ENCODE measurements at places on chromosomes 7 and 10.
A peak's percentile ranks its signal among the peaks of the same experiment; 100 is the strongest.

- DNase-seq: no peak
Measured at GRCh38 chr7:51647486-51647885, 330.9 kb upstream of the COBL start.

- no peak for DNase-seq
Measured at GRCh38 chr10:5195727-5196374, 786 bp upstream of the AKR1C4 start.

DNA sequence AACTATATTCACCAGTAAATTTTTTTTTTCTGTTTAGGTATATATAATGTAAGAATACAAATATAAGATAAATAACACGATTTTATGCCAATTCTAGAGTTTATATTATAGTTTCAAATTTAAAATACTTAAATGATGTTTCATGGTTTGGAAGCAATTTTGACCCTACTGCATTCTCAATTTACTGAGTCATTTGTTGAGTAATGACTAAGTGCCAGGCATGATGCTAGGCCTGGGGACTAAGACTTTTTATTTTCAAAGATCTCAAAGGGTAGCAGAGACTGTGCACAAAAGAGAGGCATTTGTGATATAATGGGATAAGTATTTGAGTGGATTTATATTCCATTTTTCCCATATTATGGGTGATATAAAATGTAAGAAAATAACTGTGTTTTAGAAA is 78.9 kb upstream of the SMIM30 start:
- DNase-seq: no peak

GRCh38 chr7:6615723-6616555 is 529 bp downstream of the ZNF853 start:
- no peak for DNase-seq

DNA sequence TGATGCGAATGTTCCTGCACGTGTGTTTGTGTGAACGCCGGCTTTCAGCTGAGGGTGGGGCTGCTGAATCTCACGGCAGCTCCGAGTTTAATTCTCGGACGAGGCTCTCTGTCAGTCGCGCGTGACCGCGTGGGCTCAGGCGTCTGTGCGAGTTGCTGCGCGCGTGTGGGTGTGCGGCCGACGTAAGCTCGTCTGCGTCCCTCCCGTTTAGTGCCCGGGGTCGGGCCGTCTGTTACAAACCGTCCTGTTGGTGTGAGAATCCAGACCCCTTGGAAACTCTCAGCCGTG is 41.6 kb upstream of the CFAP46 start:
- no peak for DNase-seq

GRCh38 chr10:86693721-86694369 is 25.5 kb downstream of the LDB3 start:
- no peak for DNase-seq

DNA sequence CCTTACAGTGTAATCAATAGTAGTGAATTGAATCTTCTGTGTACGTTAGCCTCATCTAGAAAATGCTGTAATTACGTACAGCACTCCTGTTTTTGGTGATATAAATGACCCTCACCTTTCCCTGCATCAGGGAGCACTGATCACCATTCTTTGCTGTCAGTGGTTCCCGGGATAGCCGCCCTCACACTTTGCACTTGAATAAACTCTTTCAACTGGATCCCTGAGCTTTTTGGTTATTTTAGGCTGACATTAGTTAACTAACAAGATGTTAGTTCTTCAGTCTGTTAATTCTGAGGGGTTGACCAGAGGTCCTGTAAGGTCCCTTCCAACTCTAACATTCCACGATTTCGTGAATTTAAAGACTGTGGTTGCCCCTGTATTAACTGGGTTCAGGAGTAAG is 23.4 kb upstream of the ZC3HAV1 start:
- DNase-seq: no peak

DNA sequence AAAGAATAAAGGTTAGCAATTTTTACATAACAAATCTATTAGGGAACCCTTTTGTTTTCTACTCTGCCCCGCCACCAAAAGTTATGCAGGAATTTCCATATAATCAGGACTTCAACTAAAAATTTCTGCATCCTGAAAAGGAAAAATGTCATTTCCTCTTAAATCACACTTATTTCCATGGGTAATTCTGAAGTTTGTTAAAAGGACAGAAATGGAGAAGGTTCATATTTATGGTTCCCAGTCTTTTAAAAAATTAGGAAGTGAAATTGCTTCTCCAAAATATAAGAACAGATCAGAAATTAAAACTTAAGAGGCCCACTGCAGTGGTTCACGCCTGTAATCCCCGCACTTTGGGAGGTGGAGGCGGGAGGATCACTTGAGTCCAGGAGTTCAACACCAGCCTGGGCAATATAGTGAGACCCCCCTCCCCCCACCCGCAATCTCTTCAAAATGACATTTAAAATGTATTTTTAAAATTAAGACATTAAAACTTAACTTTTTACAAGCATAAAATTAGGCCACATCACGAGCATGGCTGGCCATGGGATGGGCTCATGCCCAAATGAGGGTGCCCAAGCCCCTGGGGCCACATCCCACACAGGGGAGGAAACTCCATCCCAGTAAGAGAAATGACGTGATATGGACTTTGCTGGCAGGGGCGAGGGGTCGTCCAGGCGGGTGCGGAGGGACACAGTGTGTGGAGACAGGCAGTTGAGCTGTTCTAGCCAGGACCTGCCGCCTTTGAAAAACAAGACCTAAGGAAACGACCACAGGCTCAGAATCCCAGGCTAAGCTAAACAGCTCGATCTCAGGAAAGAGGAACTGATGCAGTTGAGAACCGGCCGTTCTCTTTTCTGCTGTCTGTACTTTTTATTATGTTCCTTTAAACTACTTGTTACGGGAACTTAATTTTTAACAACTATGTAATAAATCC is 51.3 kb upstream of the NFE2L3 start:
- DNase-seq: no peak

DNA sequence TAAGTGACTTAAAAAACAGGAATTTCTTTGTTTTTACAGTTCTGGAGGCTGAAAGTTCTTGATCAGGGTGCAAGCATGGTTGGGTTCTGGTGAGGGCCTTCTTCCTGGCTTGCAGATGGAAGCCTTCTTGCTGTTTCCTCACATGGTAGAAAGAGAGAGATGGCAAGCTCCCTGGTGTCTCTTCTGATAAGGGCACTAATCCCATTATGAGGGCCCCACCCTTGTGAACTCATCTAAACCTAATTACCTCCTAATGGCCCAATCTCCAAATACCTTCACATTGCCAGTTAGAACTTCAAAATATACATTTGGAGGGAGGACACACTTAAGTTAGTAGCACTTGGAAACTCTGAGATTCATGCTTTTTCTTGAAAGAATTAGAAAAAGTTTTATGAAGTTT is 314.4 kb upstream of the AOAH start:
- DNase-seq: no peak

DNA sequence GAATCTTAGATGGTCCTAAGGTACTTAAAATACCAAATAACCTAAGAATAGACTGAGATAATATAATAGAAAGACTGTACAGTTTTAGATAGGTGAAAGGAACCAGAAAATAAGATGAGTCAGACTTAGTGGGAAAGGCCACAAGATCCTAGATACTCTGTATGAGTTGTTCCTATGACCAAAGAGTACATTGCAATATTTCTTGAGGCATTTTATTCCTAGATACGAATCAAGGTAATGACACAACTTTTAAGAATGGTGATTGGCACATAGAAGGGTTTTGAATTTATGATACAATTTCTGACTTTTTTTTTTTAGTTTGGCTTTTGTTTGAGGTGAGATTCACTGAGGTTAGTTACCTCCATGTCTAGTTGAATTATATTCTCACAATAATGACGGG is 30.2 kb downstream of the MGAM start:
- DNase-seq: no peak

GRCh38 chr10:9561821-9562505 is 1455.7 kb upstream of the CELF2 start:
- no peak for DNase-seq

- DNase-seq: peak; percentile 84
Measured at GRCh38 chr7:36115448-36116321, 37.4 kb upstream of the EEPD1 start.

- DNase-seq: no peak
Measured at GRCh38 chr7:69516238-69516820, 81.9 kb upstream of the AUTS2 start.

DNA sequence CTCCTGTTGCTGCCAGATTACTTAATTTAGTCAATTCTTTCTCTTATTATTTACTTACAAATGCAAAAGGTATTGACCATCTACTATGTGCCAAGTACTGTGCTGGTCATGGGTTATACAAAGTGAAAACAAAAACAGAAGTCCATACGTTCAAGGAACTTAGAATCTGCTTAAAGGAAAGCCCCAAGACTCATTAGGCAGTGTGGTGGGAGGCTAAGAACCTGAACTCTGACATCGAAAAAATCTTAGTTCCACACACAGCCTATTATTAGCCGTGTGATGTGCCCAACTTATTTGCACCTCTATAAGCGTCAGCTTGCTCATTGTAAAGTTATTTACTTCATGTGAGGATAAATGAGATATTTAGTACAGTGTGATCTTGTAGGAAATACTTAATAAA is 227.4 kb upstream of the SORCS1 start:
- DNase-seq: no peak

- DNase-seq: no peak
Measured at GRCh38 chr10:58590924-58591323, 78.3 kb downstream of the BICC1 start.

GRCh38 chr7:29243910-29244655 is 49.5 kb downstream of the CHN2 start:
- DNase-seq: no peak

DNA sequence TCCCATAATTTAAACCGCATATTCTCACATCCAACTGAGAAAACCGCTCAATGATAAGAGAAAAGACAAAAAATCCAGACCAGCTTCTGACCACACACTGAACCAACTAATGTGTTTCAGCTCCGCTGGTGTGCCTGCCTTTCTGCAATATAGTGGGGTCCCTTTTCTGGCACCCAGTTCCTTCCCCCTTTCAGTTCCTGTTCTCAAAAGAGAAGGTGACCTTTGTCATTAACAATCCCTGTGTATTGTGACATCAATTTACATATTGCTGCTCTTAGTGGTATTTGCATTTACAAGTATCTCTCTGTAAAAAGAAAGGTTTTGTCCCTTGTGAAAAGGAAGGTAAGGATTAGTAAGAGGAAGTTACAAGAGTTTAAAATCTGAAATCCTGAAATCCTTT is 1.4 kb downstream of the PPP1R17 start:
- DNase-seq: no peak

DNA sequence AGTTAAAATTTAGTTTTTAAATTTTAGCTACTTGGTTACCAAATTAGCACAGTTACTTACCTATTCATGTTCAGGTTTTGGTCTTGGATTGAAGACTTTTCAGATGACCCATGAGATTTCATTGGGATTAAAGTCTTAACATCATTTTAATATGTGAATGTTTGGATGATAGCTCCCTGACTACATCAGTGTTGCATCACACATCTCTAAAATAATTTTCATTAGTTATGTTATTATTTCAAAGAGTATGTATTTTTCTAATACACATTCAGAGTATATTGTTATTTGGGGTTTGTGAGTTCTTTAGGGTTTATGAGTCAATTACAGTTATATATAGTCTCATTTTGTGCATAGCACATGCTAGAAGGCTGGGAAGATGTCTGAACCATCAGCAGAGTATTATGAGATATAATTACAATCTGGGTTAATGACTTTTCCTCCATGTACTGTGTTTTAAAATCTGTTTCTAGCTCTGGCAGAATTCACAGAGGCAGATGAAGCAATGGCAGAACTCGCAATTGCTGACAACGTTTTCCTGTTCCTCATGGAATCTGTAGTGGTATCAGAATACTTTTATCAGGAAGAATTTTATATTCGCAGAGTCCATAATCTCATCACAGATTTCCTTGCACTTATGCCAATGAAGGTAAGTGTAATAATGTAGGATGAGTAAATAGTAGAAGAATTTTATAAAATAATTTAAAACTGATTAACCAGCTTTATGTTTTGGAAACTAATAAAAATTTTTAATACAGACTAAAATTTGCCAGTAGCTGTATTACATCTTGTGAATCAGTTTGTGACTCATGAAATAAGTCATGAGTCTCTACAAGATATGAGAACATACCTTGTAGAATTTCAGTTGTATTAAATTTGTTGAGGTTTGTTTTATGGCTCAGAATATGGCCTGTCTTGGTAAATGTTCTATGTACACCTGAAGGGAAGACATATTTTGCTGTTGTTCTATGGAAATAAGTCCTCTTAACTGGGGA is 26.9 kb downstream of the NUP205 start:
- no peak for DNase-seq

DNA sequence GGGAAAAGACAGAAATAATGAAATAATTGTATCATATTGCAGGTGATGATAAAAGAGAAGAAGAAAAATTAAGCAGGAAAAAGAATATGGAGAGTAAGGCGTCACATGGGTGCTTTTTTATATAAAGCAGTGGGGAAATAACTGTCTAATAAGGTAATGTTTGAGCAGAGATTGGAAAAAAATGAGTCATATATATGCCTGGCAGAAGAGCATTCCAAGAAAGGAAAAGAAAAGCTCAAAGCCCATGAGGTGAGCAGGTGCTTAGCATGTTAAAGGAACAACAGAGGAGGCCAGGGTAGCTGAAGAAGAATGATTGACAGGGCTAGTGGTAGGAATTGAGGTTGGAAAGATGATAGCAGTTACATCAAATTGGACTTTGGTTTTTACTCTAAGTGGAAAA is 739.5 kb downstream of the SORCS1 start:
- no peak for DNase-seq

DNA sequence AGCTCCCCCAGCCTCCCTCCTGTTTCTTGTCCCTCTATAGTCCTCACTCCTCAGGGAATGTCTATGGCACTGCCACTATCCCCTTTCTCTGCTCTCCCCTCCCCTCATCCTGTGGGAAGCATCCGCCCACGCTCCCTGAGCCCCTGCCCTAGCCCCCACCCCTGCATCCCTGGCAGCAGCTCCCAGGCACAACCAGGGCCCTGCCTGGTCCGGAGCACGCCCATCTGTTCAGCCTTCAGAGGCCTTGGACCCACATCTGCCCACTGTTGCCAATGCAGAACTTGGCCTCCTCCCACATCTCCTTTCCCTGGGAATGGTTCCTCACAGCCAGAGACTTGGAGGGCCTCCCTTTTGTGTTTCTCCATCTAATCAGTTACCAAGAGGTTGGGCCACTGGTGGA is 20.4 kb upstream of the TBRG4 start:
- DNase-seq: no peak

DNA sequence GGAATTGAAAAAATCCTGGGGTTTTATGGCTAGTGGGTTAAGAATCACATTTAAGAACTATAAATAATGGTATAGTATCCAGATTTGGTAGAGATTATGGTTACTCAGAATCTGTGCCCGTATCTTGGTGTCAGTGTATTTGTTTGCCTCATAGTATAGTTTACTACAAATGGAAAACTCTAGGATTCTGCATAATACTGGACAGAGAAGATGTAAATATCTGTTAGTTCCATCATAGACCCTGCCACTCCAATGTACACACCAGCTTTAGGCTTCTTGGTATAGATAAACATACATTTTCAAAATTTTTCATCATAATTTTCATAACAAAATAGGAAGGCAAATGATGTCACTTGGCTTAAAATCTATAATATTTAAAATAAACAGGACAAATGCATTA is 108.1 kb downstream of the CFTR start:
- DNase-seq: no peak

- peak; percentile 6 for DNase-seq
Measured at GRCh38 chr10:3330663-3331062, 158.1 kb upstream of the PITRM1 start.

Data from T1000 (cell line).